ENCODE measurements at places on chromosomes 11 and 22.
A peak's percentile ranks its signal among the peaks of the same experiment; 100 is the strongest.

DNA sequence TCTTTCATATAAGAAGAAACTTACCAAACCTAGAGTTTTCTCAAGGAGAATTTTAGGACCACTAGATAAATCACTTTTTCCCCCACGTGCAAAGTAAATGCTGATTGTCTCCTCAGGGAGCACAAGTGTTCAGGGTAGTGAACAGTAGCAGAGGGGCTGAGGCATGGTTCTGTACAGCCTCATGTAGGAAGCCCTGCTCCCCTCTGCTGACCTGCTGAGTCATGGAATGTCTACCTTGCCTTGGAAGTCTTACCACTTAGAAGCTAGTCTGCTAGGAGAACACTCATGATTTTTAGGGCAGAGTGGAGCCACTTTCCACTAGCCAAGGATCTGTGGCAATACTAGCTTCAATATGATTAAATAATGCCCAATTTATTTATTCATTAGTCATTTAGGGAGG, 2120.6 kb upstream of the RAG2 start:
- DNase-seq = no peak
- H3K36me3 ChIP-seq = no peaks in the 10 kb centered on the region
- no peak overlapping the region for H3K27ac ChIP-seq
- no peak overlapping the region for H3K4me3 ChIP-seq

GRCh38 chr11:86588566-86589090, 83.8 kb downstream of the ME3 start:
- peak overlapping the region; percentile 57 for H3K27ac ChIP-seq
- H3K4me1 ChIP-seq = peaks cover 42% of the 10 kb centered on the region
- no peak overlapping the region for H3K4me3 ChIP-seq
- no peak for DNase-seq
- no peaks in the 10 kb centered on the region for H3K27me3 ChIP-seq
- no peaks in the 10 kb centered on the region for H3K36me3 ChIP-seq

DNA sequence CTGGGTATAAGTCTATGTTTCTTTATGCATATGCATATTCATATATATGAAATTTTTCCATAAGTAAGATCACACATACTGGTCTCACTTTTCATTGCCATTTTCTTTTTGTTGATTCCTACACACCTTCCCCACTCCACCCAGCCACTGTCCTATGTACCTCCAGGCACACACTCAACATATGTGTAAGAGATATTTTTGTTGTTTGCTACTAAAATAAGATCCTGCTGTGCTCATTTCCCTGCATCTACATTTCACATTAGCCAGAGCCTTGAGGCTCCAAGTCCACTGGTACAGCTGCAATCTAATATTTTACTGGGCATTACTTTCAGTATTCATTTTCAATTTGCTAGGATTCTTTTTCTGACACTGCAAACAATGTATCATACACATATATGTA, 8.1 kb upstream of the KRTAP5-10 start:
- H3K27ac ChIP-seq = no peak overlapping the region
- H3K4me1 ChIP-seq = no peaks in the 10 kb centered on the region
- H3K27me3 ChIP-seq = peaks cover 6% of the 10 kb centered on the region
- DNase-seq = no peak
- H3K4me3 ChIP-seq = no peak overlapping the region

- no peak for DNase-seq
- H3K4me1 ChIP-seq = no peaks in the 10 kb centered on the region
- H3K27me3 ChIP-seq = peaks cover 20% of the 10 kb centered on the region
- no peak overlapping the region for H3K27ac ChIP-seq
- H3K4me3 ChIP-seq = no peak overlapping the region
Measured at GRCh38 chr22:25806579-25806978, 64.6 kb downstream of the MYO18B start.

DNA sequence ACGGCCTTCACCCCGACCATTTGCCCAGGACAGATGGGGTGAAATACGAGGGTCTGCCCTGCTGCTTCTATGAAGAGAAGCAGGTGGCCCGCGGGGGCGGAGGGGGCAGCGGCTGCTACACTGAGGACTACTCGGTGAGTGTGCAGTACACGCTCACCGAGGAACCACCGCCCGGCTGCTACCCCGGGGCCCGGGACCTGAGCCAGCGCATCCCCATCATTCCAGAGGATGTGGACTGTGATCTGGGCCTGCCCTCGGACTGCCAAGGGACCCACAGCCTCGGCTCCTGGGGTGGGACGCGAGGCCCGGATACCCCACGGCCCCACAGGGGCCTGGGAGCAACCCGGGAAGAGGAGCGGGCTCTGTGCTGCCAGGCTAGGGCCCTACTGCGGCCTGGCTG, 11.2 kb downstream of the C22orf31 start:
- H3K27ac ChIP-seq = no peak overlapping the region
- no peaks in the 10 kb centered on the region for H3K27me3 ChIP-seq
- peaks cover 9% of the 10 kb centered on the region for H3K4me1 ChIP-seq
- H3K36me3 ChIP-seq = peaks cover 17% of the 10 kb centered on the region
- DNase-seq = no peak

DNA sequence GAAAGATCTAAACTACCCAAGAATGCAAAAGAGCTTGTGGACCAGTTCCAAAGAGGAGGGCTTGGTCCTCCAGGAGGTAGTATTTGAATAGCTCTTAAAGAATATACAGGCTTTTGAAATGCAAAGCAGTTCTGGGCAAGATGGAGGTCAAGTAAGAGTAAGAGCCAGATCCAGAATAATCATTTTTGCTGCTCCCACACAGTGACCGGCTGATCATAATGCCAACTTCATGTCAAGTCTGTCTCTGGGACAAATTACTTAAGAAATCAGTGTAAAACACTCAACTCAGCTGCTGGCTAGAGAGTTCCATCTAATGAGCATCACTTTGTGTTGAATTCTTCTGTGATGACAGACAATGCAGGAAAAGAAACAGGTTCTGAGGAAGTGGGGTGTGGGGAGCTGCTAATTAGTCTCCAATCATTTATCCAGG, 250.9 kb upstream of the NARS2 start:
- DNase-seq = no peak
- H3K27me3 ChIP-seq = no peaks in the 10 kb centered on the region
- H3K27ac ChIP-seq = no peak overlapping the region
- no peak overlapping the region for H3K4me3 ChIP-seq
- H3K36me3 ChIP-seq = peaks cover 8% of the 10 kb centered on the region
- H3K4me1 ChIP-seq = peaks cover 19% of the 10 kb centered on the region

GRCh38 chr11:11302565-11302964, 50.5 kb downstream of the CSNK2A3 start:
- no peak overlapping the region for H3K4me3 ChIP-seq
- no peak overlapping the region for H3K27ac ChIP-seq
- H3K27me3 ChIP-seq = peaks cover 7% of the 10 kb centered on the region
- H3K36me3 ChIP-seq = peaks cover 4% of the 10 kb centered on the region
- no peak for DNase-seq

DNA sequence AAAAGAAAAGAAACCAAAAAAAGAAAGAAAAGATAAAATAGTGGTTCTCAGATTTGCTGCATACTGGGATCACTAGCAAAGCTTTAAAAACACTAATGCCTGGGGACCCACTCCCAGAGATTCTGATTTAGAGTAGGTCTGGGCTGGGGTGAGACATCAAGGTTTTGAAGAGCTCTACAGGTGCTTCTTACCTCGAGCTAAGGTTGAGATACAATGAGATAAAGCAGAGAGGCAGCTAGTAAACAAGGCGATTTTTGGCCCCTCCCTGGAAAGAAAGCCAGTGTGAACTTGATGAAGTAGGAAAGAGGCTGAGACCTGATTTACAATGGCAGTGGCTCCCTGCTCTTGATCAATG, 327.6 kb upstream of the CCDC90B start:
- H3K36me3 ChIP-seq = no peaks in the 10 kb centered on the region
- H3K27me3 ChIP-seq = no peaks in the 10 kb centered on the region
- peaks cover 16% of the 10 kb centered on the region for H3K4me1 ChIP-seq
- H3K4me3 ChIP-seq = no peak overlapping the region

DNA sequence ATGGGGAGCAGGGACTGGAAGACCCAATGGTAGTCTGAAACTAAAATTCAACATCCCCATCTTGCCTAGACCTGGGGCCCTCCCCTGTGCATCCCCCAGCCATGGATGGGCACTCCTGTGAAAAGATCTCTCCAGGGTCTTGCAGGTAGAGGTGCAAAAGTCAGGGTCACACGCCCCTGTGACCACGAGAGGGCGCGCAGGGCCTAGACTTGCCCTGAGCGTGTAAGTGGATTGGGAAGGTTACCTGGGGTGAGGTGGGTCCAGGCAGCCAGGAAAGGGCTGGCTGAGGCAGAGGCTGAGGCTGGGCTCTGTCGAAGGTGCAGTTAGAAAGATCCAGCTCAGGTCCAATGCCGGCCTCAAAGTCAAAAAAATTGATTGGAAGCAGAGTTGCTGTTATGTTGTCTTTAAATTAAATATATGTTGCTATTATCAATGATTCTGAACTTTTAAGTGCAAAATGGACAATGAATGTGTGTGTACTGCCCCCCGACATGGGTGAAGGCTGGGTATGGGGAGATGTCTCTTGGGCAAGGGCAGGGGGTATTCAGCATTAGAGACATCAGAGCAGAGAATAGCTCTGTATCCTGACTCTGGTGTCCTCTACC, 4.8 kb upstream of the POU2F3 start:
- H3K4me3 ChIP-seq = no peak overlapping the region
- H3K27ac ChIP-seq = peak overlapping the region; percentile 15
- H3K27me3 ChIP-seq = peaks cover 62% of the 10 kb centered on the region
- DNase-seq = peak; percentile 79

- H3K27ac ChIP-seq = no peak overlapping the region
- H3K4me1 ChIP-seq = no peaks in the 10 kb centered on the region
- H3K4me3 ChIP-seq = no peak overlapping the region
- no peak for DNase-seq
- peaks cover 28% of the 10 kb centered on the region for H3K36me3 ChIP-seq
Measured at GRCh38 chr11:2975594-2975993, 16.5 kb downstream of the NAP1L4 start.

GRCh38 chr11:118283756-118284350, 19.8 kb upstream of the MPZL2 start:
- no peak overlapping the region for H3K4me3 ChIP-seq
- H3K4me1 ChIP-seq = no peaks in the 10 kb centered on the region
- no peak for DNase-seq
- H3K27me3 ChIP-seq = peaks cover 9% of the 10 kb centered on the region
- peaks cover 3% of the 10 kb centered on the region for H3K36me3 ChIP-seq

GRCh38 chr11:94120946-94121345, 7.7 kb upstream of the PANX1 start:
- peaks cover 13% of the 10 kb centered on the region for H3K27me3 ChIP-seq
- H3K36me3 ChIP-seq = peaks cover 5% of the 10 kb centered on the region
- no peak for DNase-seq
- H3K4me3 ChIP-seq = no peak overlapping the region
- H3K4me1 ChIP-seq = no peaks in the 10 kb centered on the region

GRCh38 chr22:19619144-19620009, 94.9 kb upstream of the SEPTIN5 start:
- no peak overlapping the region for H3K4me3 ChIP-seq
- H3K27ac ChIP-seq = no peak overlapping the region
- no peak for DNase-seq
- H3K4me1 ChIP-seq = peaks cover 29% of the 10 kb centered on the region
- peaks cover 18% of the 10 kb centered on the region for H3K27me3 ChIP-seq
- H3K36me3 ChIP-seq = no peaks in the 10 kb centered on the region

GRCh38 chr11:20448834-20449233, 61.3 kb downstream of the PRMT3 start:
- peaks cover 3% of the 10 kb centered on the region for H3K36me3 ChIP-seq
- no peaks in the 10 kb centered on the region for H3K27me3 ChIP-seq
- no peak overlapping the region for H3K27ac ChIP-seq
- no peak for DNase-seq
- H3K4me3 ChIP-seq = no peak overlapping the region

GRCh38 chr22:20212754-20213699, 55.1 kb downstream of the RTN4R start:
- no peaks in the 10 kb centered on the region for H3K36me3 ChIP-seq

- peaks cover 4% of the 10 kb centered on the region for H3K36me3 ChIP-seq
- H3K27ac ChIP-seq = no peak overlapping the region
- H3K27me3 ChIP-seq = no peaks in the 10 kb centered on the region
- H3K4me3 ChIP-seq = no peak overlapping the region
Measured at GRCh38 chr11:73053964-73054363, 88.2 kb downstream of the FCHSD2 start.

DNA sequence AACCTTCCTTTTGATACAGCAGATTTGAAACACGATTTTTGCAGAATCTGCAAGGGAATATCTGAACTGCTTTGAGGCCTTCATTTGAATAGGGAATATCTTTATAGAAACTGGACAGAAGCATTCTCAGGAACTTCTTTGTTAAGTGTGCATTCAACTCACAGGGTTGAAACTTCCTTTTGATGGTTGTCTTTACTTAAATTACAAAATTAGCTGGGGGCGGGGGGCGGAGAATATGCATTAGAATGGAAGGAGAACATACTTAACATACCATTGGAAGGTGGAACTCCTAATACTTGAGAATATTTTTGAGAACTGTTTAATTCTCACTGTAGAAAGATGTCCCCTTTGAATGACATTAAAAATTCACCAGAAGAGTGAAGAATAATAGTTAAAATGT, 104.4 kb downstream of the TRIM51G start:
- H3K27me3 ChIP-seq = no peaks in the 10 kb centered on the region
- H3K4me3 ChIP-seq = no peak overlapping the region
- no peaks in the 10 kb centered on the region for H3K36me3 ChIP-seq
- H3K27ac ChIP-seq = no peak overlapping the region
- no peak for DNase-seq

DNA sequence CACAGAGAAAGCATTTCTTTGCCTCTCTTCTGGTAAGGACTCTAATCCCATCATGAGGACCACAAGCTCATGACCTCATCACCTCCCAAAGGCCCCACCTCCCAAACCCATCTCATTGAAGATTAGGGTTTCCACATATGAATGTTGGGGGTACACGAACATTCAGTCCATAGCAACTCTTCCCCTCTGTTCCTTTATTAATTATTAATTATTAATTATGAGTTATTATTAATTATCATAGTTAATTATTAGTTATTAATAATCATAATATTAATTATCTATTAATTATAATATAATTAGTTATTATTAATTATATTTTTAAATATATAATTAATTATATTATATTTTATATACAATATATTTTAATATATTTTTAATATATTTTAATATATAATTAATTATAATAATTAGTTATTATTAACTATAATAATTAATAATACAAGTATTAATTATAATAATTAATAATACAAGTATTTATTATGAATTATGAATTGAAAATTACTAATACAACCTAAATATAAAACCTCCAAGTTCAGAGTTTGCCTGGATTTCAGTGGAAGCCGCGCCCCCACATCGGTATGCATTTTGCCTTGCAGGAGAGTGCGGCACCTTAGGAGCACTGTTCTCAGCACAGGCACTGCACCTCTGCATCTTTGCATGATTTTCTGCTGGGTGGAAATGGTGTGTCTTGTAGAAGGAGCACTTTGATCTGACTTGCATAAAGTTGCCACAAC, 128.0 kb upstream of the FGF3 start:
- H3K4me3 ChIP-seq = peak overlapping the region; percentile 35
- H3K36me3 ChIP-seq = no peaks in the 10 kb centered on the region
- peaks cover 8% of the 10 kb centered on the region for H3K4me1 ChIP-seq
- DNase-seq = no peak
- H3K27me3 ChIP-seq = peaks cover 8% of the 10 kb centered on the region

Data from type B pancreatic cell (in vitro differentiated cells).